ENCODE measurements at places on chromosomes 16 and 17.

DNA sequence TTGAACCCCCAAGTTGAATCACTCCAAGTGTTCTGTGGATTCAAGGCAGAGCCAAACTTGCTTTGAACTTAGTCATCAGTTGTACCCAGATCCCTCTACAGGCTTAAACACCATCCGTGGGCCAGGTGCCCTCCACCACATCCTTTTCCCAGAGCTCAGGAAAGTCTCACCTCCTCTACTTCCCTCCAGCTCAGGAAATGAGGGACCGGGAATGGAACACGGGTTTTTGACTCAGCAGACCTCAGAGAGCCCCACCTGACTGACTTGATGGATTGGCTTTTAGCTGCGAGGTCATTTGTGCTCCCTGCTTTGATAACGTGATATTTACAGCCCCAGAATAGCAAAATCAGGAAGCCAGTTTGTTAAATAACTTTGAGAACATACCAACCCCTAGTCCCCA is 20.1 kb downstream of the GID4 start:
- no peak for DNase-seq

GRCh38 chr16:1761751-1762150 is 9.6 kb downstream of the NME3 start:
- no peak for DNase-seq

DNA sequence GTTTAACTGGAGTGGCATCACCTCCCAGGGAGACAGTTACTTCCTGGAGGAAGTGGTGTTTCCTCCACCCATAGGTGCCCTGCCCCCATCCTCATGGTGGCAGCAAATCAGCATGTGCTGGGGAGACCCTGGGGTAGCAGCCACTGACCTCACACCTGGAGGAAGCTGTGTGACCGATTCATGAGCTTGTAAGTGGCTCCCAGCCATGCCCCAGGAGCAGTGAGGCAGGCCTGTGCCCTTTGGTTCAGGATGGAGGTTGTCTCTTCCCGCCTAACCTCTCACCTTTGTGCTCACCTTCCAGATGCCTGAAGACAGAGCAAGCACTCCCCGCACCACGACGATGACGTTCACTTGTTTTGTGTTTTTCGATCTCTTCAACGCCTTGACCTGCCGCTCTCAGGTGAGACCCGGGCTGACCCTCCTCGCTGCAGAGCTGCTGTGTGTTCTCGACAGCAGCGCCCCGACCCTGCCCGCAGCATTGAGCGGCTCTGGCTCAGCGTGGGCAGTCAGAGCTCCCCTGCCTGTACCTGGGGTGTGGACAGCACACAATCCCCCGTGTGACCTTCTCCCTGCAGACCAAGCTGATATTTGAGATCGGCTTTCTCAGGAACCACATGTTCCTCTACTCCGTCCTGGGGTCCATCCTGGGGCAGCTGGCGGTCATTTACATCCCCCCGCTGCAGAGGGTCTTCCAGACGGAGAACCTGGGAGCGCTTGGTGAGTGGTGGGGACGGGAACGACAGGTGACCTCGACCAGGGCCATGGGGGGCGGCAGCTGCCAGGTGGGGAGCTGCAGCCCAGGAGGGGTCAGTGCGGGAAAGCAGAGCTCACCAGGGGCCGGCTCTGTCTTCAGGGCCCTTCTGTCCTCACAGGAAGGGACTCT is 42.8 kb downstream of the MEAK7 start:
- DNase-seq, result no peak

DNA sequence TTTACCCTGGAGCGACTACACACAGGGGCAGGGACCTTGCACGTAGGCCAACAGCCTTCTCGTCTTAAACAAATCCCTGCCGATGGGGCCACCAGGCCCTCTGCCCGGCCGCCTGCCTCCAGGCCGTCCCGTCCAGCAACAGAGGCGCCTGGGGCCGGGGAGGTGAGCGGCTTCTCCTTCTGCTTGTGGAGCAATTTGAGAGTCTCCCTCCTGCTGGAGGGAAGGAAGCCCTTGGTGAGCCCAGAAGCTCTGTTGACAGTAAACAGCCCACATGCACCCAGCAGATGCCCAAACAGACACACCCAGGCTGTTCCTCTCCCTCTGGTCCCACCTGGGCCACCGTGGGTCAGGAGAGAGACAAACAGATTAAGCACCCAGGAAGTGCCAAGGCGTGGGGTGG is 8.1 kb downstream of the SLC43A2 start:
- no peak for DNase-seq

DNA sequence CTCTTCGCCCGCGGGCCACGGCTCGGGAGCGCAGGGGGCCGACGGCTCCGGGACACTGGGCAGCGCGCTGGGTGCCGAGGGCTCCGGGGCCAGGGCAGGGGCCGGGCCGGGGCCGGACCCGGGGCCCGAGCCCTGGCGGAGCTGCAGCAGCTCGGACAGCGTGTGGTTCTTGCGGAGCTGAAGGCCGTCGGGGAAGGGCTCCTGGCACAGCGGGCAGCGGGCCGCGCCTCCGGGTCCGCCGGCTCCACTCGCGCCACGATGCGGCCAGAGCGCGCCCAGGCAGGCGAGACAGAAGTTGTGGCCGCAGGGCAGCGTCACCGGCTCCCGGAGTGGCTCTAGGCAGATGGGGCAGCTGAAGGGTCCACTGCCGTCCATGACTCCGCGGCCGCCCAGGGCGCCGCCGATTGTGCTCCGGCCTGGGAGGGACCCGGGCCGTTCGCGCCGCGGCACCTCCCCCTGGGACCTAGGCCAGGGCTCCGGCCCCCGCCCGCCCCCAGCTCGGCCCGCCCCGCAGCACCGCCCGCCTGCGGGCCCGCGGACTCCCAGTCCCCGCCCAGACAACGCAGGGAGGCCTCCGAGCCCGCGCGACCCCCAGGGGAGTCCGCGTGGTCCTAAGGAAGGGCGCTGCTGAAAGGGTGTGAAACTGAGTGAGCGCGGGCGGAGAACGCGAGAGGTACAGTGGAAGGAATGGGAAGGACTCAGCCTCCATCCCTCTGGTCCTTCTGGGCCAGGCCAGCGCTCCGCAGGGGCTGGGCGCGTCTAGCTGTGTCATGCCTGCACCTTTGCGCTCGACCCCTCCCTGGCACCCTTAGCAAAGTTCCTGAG is at the start of gene TRIM47:
TRIM47 (minus strand) TSS at position 408 of the 825 bp plus-strand sequence; CDS start at position 375, 33 bp downstream.
- peak; percentile 53 for DNase-seq

DNA sequence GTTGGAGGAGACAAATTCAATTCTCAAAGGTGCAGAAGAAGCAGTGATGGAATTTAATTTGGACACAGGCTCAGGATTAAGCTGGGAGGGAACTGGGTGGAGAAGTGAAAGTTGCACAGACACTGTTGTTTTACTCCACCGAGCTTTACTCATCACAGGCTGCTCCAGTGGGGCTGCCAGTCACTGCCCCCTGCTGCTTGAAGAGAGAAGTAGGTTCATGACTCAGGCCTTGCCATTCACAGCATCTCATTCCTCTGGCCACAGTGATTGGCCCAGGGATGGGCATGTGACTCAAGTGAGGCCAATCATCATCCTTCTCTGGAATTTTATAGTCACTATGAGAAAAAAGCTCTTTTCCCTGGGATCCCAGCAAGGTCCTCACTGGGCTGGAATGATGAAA is 11.8 kb downstream of the GNAO1 start:
- DNase-seq, result peak; percentile 77

- peak; percentile 15 for DNase-seq
Measured at GRCh38 chr16:89958068-89958467, 9.5 kb downstream of the DEF8 start.

GRCh38 chr17:32777436-32777835 is 99.5 kb downstream of the MYO1D start:
- DNase-seq, result no peak

DNA sequence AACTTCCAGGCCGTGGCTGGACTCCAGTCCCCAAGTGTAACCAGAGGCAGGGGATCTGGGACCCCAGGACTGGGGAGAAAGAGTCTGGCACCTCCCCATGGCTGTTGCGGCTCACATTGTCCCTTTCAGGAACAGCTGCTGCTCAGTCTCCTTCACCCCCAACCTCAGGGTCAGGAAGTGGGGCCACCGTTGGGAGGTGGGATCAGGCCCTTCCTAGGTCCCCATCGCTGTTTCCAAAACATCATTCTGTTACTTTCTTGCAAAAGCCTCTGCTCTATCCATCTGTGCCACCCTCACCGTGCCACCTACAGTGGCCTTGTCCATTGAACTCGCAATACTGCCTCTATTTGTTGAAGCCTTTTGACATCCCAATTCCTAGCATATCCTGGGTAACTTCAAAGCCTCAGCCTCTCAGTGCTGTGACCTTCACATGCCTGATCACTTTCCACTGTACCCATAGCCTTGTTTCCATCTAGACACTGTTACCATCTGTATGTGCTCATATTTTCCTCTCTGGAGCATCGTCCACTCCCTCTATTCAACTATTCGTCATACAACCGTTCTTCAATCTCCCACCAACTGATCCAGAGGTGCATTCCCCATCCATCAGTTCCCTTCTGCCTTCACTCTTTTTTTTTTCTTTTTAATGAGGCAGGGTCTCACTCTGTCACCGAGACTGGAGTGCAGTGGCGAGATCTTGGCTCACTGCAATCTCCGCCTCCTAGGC is 15.0 kb upstream of the SRCIN1 start:
- no peak for DNase-seq

DNA sequence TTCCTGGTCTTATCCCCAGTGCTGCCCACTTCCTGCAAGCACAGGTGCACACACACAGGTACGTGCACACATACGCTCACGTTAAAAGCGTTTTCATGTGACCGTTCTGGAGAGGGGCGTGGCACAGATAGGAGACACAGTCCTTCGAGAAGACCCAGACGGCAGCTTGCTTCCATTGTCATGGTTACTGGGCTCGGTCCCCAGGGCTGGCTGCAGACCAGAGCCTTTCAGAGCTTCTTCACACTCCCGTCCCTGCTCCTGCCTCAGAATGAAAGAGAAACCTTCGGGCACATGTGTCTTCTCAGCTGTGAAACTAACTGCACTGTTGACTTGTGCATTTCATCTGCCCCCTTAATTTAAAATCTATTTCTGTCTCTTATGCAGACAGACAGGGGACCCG is 154.2 kb downstream of the PITPNC1 start:
- no peak for DNase-seq

DNA sequence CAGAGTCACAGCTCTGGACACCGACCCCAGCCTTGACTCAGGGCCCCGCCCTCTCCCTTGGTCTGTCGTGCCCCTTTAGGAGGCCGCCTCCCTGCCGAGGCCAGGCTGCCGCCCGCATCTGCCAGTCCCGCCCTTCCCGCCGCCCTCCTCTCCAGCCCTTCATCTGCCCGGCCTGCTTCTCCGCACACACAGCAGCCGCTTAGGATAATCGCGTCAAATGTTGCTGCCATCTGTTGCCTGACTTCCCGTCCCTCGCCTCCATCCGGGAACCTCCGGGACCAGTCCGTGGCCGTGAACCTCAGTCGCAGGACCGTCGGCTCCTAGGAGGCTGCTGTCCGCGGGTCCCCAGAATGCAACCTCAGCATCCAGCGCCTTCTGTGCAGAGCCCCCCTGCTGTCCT is 11.9 kb downstream of the GSE1 start:
- no peak for DNase-seq

DNA sequence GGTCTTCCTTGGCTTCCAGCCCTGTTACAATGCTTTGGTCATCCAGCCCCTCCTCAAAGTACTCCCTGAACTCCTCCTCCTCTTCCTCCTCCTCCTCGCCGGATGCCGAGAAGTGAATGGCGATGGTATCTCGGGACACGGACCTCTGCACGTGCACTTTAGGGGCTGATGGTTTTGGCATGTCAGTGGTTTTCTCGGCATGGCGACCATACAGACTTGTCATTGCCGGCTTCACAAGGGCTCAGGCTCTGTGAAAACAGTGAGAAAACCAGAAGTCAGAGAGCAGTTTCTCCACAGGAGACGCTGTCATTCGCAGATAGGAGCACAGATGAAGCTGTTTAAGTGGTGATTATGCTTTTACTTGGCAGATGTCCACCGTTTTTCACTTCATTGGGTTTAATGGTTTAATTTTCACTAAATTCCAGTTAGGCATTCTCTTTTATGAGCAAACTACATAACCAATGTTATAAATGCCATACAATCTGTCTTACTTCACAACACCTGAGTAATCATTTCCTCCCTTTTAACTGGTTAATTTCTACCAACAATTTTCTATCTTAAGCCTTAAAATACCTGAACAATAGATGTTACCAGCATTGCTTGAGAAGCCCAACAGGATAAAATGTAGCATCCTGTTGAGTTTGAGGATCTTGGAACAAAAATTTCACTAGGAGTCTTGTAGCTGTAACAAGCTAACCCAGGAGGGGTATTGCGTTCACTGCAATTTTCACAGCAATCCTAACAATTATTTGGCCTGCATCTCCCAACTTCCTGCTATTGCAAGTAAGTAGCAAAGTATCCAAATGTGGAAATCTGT is 48.9 kb downstream of the TEX2 start:
- DNase-seq, result peak; percentile 29

- DNase-seq, result no peak
Measured at GRCh38 chr16:29745121-29745852, 503 bp downstream of the C16orf54 start.

DNA sequence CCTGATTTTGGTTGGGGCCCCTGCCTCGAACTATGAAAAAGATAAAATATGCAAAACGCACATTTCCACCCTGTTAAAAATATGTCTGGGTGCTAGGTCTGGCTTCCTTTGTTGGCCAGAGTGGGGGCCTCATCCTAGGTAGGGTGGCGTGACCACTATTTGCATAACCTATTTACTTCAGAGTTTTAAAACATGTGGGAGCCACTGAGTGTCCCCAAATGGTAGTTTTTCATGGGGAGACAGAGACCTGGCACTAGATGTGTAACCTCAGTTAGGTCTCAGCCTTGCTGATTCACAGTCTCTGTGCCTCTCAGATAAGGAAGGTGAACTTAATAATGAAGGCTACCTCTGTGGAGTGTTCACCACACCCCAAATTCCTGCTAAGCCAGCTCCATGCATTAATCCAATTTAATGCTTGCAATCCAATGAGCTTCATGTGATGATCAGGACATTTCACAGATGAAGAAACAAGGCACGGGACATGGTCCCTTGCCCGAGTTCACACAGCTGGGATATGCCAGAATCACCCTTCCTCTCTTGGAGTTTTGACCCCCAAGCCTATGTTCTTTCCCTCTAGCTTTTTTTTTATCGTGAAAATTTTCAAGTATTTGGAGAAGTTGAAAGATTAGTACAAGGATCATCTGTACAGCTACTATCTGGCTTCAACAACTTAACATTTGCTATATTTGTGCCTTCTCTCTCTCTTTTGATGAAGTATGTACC is 103.4 kb downstream of the IRF8 start:
- DNase-seq, result no peak

- DNase-seq, result no peak
Measured at GRCh38 chr17:33848433-33848832, 406.7 kb upstream of the CCL2 start.

GRCh38 chr16:17379121-17379571 is 91.6 kb downstream of the XYLT1 start:
- DNase-seq, result peak; percentile 76

DNA sequence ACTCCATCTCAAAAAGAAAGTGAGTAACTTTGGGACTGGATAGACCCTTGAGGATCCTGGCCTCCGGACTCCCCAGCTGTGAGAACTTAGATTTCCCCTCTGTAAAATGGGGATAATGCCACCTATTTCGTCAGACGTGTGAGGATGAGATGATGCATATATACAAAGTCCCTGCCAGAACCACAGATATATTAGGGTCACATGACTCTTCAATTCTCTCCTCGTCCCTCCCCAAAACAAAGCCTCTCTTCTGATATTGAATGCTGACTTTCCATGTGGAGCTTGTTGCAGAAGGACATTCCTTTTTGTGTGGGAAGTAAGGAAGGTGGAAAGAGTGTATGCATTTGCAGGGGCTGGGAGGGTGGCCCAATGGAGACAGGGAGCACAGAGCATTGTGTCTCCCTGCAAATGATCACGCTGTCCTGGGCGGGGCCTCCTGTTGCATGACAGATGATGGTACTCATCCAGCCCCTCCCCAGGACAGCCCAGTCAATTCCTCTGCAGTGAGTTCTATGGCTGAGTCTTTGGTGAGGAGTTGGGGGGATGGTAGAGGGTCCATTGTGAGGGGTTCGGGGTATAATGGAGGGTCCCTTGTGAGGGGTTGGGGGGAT is 35.1 kb upstream of the MGAT5B start:
- no peak for DNase-seq
